Left lung (tissue), 14 donors: ENCODE measurements at places on chromosomes 1 and 21. TPM values are rescaled to one million over a fixed set of nuclear protein-coding genes. Genes with fewer than 3 reads are reported as not detected.

GRCh38 chr1:190479516-190479915, 1.9 kb upstream of the BRINP3 start:
- no peak for DNase-seq

DNA sequence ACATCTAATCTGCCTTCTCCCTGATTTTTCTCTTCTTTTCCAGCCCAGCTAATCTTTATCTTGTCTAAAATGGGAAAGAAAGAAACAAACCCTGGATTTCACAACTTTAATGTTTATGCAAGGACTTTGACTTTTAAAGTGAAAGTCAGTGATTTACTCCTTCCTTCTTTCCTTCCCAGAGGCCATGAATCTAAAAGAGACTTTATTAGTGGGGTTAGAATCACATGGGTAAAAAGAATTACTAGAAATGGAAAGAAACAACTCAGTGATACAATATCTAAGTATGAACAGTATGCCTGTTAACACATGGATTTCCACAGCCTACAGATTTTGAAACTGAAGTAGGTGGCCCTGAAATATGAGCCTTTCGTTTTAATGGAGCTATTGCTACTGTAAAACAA, 59.8 kb upstream of the KCNK2 start:
- peak; percentile 6 for DNase-seq

- peak; percentile 6 for DNase-seq
Measured at GRCh38 chr1:214857716-214858115, 224.8 kb upstream of the KCNK2 start.

Gene PODN
- polyA plus RNA-seq: 13.8 TPM

DNA sequence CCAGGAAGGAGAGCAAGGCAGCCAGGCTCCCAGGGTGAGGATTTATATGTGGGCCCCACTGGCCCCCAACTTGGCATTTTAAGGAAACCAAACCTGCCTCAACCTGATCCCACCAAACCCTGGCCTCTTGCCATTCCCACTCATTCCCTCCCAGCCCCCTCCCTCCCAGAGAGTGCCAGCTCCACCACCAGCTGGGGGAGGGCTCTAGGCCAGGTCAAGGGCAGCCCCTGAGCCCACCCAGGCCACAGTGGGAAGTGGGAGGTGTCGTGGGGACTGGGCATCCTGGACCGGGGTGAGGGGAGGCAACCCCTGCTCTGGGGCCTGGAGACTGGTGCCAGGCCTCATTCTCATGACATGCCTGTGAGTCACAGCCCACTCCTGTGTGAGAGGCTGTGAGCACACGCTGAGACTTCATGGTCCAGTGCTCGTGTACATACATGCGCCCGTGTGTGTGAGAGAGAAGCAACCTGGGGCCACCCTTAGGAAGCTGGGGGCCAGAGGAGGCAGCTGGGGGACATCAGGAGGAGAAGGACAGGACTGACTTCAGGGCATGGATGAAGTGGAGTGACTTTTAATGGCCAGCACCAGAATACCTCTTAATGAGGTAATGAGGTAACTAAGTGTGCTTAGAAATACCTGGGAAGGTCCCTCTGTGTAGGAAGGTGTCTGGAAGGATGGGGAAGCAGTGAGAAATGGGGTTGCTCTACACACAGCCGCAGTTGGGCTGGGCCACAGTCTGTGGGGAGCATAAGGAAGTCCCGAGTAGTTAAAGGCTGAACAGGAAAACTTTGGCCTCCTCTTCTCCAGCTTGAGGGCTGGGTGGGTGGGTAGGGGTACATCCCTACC, at the start of gene S100A2:
Gene S100A2, minus strand, starts transcription at position 316 of the 846 bp plus-strand sequence. CDS start 1,967 bp downstream, outside the sequence.
- DNase-seq: peak; percentile 29

- DNase-seq: no peak
Measured at GRCh38 chr1:50971748-50972305, 1.8 kb downstream of the CDKN2C start.

- DNase-seq: no peak
Measured at GRCh38 chr1:32525053-32525452, 14.2 kb upstream of the ZBTB8A start.

DNA sequence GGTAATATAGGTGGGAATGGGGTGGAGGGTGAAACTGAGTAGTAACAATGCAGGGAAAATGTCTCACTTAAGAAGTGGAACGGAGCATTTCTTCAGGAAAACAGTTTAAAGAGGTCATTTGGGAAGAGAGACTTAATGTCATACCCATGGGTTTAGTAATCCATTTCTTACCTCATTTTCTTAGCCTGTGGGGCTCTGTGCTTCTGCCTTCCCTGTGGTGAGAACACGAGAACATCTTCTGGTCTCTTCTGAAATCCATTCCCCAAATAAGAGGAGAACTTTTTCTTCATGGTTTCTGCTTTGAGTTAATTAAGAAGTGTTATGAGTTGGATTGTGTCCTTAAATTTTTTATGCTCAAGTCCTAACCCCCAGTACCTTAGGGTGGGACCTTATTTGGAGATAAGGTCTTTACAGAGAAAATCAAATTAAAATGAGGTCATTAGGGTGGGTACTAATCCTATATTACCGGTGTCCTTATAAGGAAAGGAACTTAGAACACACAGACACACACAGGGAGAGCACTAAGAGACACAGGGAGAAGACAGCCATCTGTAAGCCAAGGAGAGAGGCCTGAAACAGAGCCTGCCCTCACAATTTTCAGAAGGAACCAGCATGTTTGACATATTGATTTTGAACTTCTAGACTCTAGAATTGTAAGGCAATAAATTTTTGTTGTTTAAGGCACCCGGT, 5.4 kb downstream of the CCDC190 start:
- no peak for DNase-seq

DNA sequence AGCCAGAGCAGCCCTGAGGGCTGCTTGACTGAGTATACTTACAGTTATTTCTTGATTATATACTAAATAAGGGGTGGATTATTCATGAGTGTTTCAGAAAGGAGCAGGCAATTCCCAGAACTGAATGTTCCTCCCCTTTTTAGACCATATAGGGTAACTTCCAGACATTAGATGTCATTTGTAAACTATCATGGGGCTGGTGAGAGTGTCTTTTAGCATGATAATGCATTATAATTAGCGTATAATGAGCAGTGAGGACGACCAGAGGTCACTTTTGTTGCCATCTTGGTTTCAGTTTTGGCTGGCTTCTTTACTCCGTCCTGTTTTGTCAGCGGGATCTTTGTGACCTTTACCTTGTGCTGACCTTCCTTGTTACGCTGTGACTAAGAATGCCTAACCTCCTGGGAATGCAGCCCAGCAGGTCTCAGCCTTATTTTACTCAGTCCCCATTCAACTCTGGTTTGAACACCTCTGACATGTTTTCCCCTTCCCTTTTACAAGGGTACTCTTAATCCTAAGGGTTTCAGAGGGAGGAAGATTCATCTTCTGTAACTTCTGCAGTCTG, 16.2 kb downstream of the KCTD3 start:
- no peak for DNase-seq

DNA sequence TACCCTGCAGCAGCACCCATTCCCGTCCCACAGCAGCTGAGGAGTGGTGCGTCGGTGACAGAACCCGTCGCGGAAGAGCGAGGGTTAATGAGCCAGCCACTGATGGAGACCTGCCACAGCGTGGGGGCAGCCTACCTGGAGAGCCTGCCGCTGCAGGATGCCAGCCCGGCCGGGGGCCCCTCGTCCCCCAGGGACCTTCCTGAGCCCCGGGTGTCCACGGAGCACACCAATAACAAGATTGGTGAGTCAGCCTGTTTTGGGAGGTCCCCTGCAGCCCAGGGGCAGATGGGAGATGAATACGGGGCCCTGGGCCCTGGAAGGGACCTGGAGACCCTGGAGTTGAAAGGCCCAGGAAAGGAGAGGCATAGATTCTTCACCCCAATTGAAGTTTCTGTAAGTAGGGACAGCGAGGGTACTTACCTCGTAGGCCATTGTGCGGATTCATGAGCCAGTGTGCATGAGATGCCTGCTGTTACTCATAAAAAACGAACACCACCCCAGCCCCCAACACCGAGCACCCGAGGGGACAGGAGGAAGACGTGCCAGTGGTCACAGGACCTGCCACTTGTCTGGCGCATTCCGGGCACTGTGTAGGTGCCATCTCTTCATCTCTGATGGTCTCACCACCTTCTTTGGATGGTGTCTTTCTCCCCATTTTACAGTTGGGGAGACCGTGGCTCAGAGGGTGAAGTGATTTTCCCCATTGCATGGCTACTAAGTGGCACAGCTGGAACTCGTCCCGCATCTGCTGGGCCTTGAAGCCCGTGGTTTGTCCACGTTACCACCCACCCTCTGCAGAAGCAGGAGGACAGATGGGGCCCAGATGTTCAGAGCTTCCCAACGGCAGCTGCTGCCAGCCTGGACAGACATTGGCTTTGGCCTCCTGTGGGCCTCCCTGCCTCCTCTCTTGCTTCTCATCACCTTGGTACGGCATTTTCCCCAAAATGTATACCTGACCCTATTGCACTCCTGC, 28.3 kb upstream of the TNFRSF1B start:
- DNase-seq: no peak

DNA sequence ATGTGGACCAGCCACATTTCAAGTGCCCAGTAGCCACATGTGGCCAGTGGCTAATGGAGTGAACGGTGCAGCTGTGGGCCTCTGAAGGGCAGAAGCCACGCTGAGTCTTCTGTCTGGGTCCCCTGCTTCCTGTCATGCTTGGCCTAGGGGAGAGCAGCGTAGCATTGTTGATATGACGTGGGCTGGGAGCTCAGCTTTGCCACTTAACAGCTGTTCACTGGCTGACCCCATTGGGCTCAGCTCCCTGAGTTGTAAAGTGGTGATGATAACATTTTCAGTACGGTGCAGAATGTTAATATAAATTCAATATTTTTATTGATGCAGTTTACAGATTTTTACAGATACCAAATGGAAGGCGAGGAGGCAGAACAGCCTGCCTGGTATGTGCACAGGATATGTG, 4.5 kb downstream of the PODN start:
- DNase-seq: peak; percentile 85

Gene HMGCS2
- polyA plus RNA-seq: 0.58 TPM

DNA sequence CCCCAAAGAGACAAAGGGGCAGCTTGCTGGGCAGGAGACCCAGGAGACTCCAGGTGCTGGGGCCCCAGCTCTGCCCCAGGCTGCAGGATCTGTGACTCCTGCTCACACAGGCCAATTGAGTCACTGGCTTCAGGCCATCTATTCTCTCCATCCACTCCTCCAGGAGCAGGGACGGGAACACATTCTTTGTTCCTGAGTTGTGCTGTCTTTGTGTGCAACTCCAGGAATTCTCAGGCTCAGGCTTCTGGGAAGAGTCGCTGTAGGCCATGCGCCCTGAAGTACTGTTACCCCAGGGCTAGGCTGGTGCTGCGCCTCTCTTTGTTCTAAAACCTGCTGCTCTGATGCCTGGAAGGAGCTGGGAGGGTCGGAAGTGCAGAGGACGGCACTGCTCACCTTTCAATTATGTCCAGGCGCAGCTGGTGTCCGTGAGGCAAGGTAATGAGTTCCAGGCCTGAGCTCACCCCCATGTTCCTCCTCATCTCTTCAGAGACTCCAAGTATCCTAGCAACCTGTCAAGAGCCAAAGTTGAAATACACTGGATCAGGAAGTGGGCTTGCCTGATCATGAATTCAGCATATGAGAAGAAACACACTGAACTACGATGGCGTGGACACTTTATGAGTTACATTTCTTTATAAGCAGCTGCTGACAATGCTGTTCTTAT, 105.9 kb downstream of the BCAR3 start:
- no peak for DNase-seq

Gene ST6GALNAC3
- polyA plus RNA-seq: 37.7 TPM

GRCh38 chr1:202016022-202016810, 5.8 kb downstream of the ELF3 start:
- DNase-seq: no peak

DNA sequence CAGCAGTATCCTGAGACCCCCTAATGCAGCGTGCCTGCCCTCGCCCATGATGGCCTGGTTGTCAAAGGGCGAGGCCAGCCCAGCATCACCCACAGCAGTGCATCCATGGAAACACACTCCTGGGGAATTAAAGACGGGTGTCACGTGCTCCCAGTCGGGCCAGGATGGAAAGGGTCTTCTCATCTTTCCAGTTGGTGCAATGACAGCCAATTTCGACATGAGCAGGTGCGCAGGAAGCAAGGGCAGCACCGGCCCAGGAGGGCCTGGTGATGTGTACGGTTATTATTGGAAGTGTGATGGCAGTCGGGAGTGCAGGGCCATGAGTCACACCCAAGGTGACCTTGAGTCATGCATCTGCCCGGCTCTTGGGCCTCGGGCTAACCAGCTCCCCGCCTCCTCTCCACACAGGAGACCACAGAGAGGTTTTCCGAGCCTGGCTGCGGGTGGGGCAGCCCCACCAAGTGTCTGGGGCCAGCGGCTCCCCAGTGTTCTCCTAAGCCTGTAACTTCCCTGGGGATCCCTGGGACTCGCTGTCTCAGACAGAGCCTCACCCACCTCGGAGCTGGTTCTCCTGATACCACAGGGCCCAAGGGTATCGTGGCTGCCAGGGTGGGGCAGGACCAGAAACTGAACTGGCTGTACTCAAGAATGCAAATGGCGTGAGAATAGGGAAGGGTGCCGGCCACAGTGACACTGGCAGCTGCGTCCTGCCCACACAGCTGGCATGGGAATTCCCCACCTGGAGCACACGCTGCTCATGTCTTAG, 119.8 kb downstream of the SIK1 start:
- DNase-seq: peak; percentile 41

Gene TMEM200B
- polyA plus RNA-seq: 15.7 TPM
